ENCODE measurements at places on chromosomes 5 and 9.

DNA sequence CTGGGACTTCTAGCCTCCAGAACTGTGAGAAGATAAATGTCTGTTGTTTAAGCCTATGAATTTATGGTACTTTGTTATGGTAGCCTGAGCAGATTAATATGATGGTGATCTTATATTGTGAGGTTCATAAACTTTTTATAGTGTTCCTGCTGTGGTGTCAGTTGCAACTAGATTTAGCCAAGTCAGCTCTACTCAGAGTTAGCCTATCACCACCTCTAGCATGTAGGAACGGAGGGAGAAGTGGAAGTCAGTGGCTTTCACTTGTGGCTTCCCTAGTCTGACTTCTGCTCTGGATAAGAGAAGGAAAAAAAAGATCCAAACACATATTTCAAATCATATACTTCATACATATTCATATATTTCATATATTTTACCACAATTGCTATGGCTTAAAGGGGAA, 6.6 kb downstream of the POC5 start:
- H3K4me1 ChIP-seq, result peaks cover 2% of the 10 kb centered on the region
- peaks cover 6% of the 10 kb centered on the region for H3K36me3 ChIP-seq
- no peaks in the 10 kb centered on the region for H3K27me3 ChIP-seq
- no peak overlapping the region for H3K4me3 ChIP-seq
- DNase-seq, result no peak

GRCh38 chr9:27154908-27155307, 45.9 kb downstream of the TEK start:
- H3K4me1 ChIP-seq, result peaks cover 7% of the 10 kb centered on the region
- DNase-seq, result peak; percentile 93
- no peaks in the 10 kb centered on the region for H3K36me3 ChIP-seq
- H3K27ac ChIP-seq, result peak overlapping the region; percentile 79

- H3K36me3 ChIP-seq, result peaks cover 5% of the 10 kb centered on the region
- no peaks in the 10 kb centered on the region for H3K27me3 ChIP-seq
- no peak overlapping the region for H3K4me3 ChIP-seq
- H3K27ac ChIP-seq, result no peak overlapping the region
Measured at GRCh38 chr5:116494784-116495450, 79.7 kb downstream of the SEMA6A start.

DNA sequence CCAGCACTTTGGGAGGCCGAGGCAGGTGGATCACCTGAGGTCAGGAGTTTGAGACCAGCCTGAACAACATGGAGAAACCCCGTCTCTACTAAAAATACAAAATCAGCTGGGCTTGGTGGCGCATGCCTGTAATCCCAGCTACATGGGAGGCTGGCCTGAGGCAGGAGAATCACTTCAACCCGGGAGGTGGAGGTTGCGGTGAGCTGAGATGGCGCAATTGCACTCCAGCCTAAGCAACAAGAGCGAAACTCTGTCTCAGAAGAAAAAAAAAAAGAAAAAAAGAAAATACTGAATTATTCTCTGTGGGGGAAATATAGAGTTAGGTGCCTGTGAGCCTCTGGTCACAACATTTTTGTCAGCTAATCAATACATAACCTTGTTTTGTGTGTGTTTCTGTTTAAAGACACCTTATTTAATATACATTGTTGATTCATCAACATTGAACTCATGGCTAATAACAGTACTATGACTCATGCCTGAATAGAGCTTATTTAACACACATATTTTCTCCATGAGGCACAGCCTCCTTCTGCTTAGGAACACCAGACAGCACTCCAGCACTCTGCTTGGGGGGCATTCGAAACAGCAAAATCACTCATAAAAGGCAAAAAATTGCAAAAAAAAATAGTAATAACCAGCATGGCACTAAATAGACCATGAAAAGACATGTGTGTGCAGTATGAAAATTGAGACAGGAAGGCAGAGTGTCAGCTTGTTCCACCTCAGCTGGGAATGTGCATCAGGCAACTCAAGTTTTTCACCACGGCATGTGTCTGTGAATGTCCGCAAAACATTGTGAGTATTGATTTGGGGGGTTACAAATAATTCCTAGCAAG, at the start of gene IL31RA:
Gene IL31RA, plus strand, starts transcription at position 519 of the 836 bp plus-strand sequence. Its CDS starts 214 bp downstream, at position 733.
- H3K4me3 ChIP-seq, result no peak within 1 kb of the TSS
- peaks cover 3% of the 10 kb centered on the region for H3K4me1 ChIP-seq
- H3K27ac ChIP-seq, result peak within 1 kb of the TSS; percentile 71

GRCh38 chr9:118177241-118177640, 473.0 kb downstream of the TLR4 start:
- DNase-seq, result no peak
- H3K36me3 ChIP-seq, result no peaks in the 10 kb centered on the region
- no peak overlapping the region for H3K27ac ChIP-seq
- no peaks in the 10 kb centered on the region for H3K4me1 ChIP-seq
- no peaks in the 10 kb centered on the region for H3K27me3 ChIP-seq
- H3K4me3 ChIP-seq, result no peak overlapping the region

DNA sequence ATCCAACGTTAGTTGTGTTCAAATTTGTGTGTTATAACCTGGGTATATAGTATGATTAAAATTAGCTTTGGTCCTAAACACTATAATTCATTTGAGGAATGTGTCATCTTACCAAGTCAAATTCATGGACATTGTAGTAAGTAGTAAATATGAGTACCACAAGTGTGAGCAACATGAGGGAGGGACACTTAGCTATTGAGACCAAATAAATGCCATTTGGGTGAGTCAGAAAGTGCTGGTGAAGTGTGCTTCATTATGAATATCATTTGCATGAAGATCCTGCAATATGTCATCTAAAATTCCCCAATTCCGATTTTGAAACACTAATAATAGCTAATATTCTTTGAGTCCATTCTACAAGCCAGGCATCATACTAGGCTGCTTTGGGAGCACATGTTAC, 336.7 kb upstream of the KIF2A start:
- H3K36me3 ChIP-seq, result no peaks in the 10 kb centered on the region
- H3K27me3 ChIP-seq, result peaks cover 16% of the 10 kb centered on the region
- H3K4me1 ChIP-seq, result no peaks in the 10 kb centered on the region
- H3K27ac ChIP-seq, result no peak overlapping the region
- peak; percentile 20 for DNase-seq
- no peak overlapping the region for H3K4me3 ChIP-seq

- DNase-seq, result no peak
- H3K4me1 ChIP-seq, result peaks cover 9% of the 10 kb centered on the region
- H3K4me3 ChIP-seq, result no peak overlapping the region
Measured at GRCh38 chr9:128062846-128063831, 4.0 kb downstream of the NAIF1 start.

- H3K36me3 ChIP-seq, result no peaks in the 10 kb centered on the region
- no peaks in the 10 kb centered on the region for H3K27me3 ChIP-seq
- H3K27ac ChIP-seq, result no peak overlapping the region
- DNase-seq, result no peak
- no peaks in the 10 kb centered on the region for H3K4me1 ChIP-seq
Measured at GRCh38 chr5:56170557-56170956, 62.6 kb downstream of the ANKRD55 start.

DNA sequence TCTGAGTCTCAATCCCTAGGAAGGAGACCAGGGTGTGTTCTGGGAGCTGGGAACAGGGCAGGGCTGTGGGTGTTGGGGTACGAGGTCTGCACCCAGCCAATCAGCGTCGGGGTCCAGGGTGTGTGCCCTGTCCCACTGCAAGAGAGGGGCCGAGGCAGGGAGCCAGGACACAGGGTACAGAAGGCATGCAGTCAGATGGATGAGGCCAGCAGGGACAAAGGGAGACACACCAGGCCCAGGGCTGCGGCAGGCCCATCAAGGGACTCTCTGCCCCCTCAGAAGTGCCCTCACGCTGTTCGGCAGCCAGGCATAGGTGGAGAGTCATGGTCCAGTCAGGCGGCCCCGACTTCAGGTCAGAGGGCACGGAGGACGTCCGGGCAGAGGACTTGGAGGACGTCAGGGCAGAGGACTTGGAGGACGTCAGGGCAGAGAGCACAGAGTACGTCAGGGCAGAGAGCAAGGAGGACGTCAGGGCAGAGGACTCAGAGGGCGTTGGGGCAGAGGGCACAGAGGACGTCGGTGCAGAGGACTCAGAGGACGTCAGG, 28.8 kb upstream of the ADAMTS2 start:
- H3K4me1 ChIP-seq, result no peaks in the 10 kb centered on the region
- DNase-seq, result no peak
- no peaks in the 10 kb centered on the region for H3K36me3 ChIP-seq
- H3K27ac ChIP-seq, result no peak overlapping the region

DNA sequence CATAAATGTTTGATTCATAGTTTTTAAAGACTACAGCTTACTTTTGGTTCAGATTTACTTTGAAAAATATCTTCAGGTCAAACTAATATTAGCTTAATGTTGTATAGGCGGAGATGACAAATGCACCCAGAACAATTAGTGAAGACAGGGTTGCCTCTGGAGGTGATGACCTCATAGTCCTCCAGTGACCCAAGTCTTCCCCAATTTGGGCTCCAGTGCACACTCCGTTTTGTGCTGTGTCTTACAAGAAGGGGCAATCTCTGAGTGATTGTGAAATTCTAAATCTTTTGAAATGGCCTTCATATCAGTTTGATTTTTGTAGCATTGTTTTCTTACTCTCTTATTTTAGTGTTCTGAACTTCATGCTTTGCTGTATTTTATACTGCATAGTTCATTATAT, 57.6 kb downstream of the DENND4C start:
- no peak for DNase-seq
- no peak overlapping the region for H3K27ac ChIP-seq
- peaks cover 7% of the 10 kb centered on the region for H3K36me3 ChIP-seq
- H3K27me3 ChIP-seq, result no peaks in the 10 kb centered on the region

DNA sequence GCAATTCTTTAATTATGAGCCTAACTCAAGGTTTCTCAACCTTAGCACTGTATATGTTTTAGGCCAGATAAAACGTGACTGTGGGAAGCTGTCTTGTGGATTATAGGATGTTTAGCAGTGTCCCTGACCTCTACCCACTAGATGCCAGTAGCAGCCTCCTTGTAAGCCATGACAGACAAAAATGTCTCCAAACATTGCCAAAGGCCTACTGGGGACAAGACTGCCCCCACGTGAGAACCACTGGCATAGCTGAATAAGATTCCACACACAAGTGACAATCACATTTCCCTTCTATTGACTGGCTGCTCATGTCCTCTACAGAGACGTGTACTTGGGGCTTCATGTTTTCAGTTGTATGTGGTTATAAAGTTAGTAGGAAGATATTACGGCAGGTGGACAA, 55.4 kb downstream of the GOLM1 start:
- H3K4me1 ChIP-seq, result peaks cover 4% of the 10 kb centered on the region
- H3K27ac ChIP-seq, result no peak overlapping the region
- peaks cover 7% of the 10 kb centered on the region for H3K36me3 ChIP-seq
- no peaks in the 10 kb centered on the region for H3K27me3 ChIP-seq
- no peak overlapping the region for H3K4me3 ChIP-seq

GRCh38 chr5:96927008-96927407, 8.9 kb upstream of the LNPEP start:
- DNase-seq, result no peak
- no peaks in the 10 kb centered on the region for H3K27me3 ChIP-seq
- no peaks in the 10 kb centered on the region for H3K36me3 ChIP-seq

Measured in mesenchymal stem cell (in vitro differentiated cells and primary cell).